Stimulated activated naive CD4-positive, alpha-beta T cell treated with Interleukin-2 at 50 U/mL for 16 hours (primary cell): ENCODE measurements at places on chromosomes 2 and 18.

DNA sequence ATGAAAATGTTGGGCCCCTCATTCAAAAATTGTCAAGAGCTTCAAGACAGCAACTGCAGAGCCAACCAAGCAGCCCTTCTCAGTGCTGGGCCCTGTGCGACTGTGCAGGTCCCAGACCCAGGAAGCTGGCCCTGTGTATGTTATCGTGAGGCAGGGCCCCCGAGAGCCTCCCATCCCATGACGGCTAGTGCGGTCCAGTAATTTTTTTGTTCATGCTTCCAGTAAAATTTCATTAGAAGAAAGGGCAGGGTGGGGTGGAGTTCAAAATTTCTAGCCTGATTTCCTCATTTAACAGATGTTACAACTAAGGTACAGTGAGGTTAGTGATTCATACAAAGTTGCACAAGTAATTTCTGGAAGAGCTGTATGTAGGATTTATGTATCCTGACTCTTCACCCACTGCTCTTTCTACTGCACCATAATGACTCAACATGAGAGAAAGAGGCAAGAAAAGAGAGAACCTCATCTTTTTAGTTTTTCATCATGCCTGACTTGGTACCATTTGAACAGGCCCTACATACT lies 105.5 kb downstream of the ZEB2 start:
- peak; percentile 20 for DNase-seq

DNA sequence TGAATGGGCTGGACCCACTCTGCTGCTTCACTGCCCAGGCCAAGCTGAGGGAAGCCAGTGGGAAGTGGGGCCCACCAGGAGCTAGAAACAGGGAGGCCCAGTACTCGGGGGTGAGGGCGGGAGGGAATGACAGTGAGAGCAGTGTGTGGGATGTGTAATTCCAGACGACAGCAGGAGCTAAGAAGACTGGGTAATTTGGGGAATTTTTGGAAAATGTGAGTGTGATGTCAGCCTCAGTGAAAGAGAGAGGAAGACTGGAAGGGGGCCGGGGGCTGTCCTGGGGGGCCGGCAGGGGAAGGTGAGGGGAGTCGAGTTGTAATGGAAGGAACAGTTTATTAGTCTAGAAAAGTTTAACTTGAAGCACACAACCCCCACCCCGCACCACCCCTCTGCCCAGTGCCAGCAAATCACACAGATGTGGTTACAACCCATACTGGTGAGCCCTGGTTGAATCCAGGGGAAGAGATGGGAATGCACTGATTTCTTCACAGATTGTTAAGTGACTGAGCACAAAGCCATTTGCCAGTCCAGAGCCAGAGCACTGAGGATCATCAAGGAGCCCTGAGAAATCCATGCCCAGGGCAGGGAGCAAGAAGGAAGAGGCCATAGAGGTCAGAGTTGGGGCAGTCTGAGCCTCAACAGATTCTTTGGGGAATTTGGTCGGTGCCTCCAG lies 76.7 kb upstream of the PKDCC start:
- no peak for DNase-seq

GRCh38 chr2:68726608-68727367 lies 7.8 kb upstream of the ARHGAP25 start:
- peak; percentile 85 for DNase-seq

DNA sequence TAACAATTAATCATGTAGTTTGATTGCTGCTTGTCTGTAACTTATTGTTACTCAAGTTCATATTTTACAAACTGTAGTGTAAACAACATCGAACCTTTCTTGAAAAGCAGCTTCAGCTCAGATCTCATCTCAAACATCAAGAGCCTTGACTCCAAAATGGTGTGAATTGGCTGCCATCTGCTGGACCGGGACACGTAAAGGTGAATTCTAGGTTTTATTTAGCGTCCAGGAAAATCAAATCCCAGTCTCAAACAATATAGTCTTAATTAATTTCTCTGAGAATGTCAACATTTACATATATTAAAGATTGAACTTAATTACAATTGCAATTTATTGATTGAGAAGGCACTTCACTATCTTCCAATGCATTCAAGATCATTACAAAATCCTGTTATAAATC lies 453.0 kb downstream of the GALR1 start:
- no peak for DNase-seq

GRCh38 chr2:156657809-156658208 lies 221.6 kb downstream of the GPD2 start:
- DNase-seq: no peak

GRCh38 chr2:85583667-85584353 lies 421 bp upstream of the VAMP5 start:
- peak; percentile 33 for DNase-seq

DNA sequence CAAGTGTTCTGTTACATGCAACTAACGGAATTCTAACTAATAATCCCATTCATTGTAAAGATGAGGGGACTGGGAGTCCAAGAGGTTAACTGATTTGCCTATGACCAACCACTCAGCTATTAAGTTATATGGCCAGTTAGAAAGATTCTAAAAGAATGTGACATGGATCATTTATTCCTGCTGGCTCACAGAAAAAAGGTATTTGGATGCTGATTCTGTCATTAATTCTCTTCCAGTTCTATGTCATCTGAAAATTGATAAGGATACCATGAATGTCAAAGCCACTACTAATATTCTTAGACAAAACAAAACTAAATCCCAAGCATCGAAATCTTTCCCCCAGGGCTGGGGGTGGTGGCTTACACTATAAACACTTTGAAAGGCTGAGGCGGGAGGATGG lies 41.2 kb upstream of the GORASP2 start:
- no peak for DNase-seq

DNA sequence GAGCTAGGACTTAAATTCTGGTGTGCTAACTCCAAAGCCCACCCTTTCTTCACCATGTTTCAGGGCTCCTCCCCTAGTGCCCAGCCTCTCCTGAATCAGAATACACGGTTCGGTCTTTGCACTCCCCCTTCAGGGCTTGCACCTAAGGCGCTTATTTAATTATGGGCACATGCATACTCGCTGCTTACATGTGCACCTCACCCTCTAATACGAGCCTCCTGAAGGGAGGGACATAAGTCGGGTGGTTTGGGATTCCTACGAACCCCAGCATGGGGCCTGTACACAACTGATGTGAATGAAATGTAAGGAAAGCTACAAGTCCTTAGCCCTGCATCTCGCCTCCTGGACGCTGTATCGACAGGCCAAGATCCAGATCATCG lies 435 bp downstream of the IFT172 start:
- DNase-seq: no peak

DNA sequence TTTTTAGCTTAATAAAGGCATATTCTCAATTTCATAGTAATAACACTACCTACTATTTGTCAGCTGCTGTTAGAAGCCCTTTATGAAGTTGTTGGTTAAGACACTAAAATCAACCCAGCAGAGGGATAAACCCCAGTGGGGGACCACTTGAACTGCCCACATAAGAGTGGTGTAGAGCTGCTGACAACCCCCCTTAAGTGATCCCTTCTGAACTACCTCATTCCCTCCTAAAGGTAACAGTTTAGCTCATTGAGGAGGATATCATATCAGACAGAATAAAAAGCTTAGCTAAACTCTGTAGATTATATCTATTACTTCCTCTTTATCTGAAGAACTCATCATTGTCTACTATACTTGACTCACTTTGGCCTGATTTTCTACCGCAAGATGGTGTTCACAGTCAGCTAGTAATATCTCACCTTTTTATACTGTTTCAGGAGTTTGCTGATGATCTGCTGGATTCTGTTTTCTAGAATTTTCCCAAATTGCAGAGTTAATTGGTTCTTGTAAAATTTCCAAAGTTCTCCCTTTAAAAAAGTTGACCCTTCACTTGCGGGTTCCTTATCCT lies 16.2 kb downstream of the GALM start:
- no peak for DNase-seq

DNA sequence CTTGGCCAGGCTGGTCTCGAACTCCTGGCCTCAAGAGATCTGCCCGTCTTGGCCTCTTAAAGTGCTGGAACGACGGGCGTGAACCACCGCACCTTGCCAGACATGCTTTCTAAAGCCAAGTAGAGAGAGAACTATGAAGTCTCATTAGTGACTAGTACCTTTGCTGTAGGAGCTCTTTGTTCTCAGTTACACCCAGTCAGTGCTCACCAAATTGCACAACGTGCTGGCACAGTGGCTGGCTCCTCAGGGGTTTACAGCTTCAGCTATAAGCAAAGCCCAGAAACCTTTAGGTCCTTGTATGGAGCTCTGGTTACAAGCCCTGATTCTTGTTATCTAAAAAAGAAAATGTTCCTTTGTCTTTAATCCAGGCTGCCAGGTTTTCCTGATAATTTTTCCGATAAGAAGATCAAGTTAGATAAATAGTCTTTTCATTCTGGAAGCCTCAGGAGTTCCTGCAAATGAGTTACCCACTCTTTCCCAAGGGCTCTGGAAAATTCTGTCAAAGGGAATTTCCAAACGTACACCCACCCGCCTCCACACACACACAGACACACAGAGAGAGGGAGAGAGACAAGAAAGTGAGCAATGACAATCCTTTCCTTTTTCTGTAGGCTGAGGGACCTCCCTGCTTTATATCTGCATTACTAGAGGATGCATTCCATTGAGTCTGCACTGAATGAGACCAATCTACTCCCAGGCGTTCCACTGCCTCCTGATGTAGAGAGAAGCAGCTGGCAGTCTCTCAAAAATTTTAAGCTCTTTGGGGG lies 100.2 kb upstream of the CSRNP3 start:
- no peak for DNase-seq

DNA sequence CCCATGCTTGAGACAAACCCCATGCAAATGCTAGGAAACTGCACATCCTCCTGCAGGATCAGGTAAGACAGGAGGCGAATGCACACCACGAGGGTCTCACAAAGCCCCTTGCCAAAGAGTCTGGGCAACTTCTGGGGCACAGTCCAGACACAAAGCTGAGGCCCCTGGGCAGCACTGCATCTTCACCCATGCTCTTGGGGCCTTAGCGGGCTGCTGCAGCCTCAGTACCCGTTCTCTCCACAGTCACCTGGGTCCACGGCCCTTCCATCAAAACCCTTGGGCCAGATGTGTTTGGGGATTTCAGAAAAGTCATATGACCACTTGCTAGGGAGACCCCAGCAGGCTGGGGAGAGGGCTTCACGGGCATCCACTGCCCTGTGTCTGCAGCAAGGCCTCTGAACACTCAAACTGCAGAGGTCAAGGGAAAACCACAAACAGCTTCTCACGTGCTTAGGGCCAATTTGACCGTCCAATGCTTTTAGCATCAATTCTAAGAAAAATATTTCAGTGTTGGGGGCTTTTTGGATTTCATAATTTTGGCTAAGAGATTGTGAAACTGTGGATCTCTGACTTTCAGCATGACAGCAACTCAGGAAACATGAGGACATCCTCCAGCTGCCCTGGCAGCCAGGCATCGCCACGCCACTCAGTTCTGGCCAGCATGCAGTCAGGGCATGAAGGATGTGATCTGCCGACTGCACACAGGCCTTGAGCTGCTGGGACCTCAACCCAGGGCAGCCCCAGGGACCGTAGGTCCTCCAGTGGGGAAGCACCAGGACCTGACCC lies 20.0 kb downstream of the PASK start:
- DNase-seq: no peak

DNA sequence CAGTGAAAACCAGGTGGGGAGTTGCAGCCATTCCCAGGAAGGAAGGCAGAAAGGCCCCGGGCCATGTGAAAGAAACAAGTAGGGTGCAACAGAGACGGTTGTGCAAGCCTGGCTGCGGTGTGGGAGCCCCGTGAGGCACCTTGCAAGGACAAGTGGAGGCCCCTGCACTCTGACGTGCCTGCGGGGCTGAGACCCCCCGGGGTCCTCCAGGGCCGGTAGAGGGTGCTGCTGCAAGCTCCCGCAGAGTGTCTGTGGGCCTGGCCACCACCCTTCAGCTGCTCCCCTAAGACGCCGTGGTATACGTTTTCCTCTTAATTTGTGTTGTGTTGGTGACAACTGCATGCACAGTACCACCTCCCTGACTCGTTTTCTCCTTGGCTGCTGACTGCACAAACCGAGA lies 27.4 kb upstream of the MC5R start:
- no peak for DNase-seq

DNA sequence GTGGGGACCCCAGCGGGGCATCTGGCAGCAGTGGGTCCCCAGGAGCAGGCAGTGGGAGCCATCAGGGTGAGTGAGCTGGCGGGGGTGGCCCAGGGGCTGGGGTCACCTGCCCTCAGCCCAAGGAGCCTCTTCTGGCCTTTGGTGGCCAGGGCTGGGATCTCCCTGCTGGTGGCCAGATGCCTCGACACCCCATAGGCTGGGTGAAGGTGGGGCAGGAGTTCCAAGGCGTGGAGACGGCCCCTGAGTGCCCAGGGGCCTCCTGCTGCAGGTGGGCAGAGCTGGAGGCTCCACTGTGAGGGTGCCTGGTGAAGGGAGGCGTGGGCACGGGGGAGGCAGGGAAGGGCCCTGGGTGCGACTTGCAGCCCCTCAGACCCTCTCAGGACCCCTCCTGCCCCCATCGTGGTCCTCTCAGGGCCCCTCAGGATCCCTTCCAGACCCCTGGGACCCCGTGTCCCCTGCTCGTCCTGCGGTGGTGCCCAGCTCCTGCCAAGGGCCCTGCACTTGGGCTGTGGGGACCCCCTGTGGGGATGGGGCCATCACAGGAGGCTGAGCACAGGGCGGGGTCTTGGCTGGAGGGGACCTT lies 5.0 kb upstream of the GPR35 start:
- no peak for DNase-seq

DNA sequence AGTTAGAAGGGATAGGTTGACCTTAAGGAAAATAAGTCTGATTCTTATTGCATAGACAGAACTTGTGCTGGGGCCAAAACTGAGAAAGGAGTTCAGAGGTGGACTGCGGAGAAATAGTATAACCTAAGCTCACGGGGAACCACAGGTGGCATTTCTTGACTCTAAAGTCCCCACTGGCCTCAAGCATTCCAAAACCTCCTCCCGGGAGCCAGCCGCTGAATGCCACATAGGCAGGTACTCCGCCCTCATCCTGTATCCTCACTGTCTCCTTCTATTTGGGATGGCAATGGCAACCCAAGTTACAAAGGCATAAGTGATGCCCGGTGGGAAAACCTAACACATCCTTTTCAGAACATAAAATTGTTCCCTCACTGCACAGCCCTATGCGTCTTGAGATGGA lies 173.0 kb downstream of the SP3 start:
- DNase-seq: no peak

- no peak for DNase-seq
Measured at GRCh38 chr2:112629224-112629623, 16.5 kb upstream of the SLC20A1 start.

DNA sequence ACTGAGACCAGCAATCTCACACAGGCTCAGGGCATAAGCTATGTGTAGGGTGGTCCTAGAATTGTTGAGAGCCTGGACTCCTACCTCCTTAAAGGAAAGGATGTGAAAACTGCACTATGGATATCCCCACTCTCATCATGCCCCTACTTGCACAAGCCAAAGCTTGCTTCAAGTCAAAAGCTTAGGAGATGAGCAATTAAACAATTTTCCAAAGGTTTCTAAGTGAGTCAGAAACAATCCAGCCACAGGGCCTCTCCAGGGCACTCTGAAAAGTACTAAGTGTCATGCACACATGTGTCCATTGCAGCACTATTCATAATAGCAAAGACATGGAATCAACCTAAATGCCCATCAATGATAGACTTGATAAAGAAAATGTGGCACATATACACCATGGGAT lies 215.4 kb downstream of the AFF3 start:
- DNase-seq: no peak

- no peak for DNase-seq
Measured at GRCh38 chr2:206392118-206392517, 51.2 kb upstream of the ADAM23 start.
